ENCODE measurements at places on chromosomes 16 and 17. TPM values are rescaled to one million over a fixed set of nuclear protein-coding genes. Genes with fewer than 3 reads are reported as not detected.

CPNE7 gene
- total RNA-seq = 14.8 TPM

DNA sequence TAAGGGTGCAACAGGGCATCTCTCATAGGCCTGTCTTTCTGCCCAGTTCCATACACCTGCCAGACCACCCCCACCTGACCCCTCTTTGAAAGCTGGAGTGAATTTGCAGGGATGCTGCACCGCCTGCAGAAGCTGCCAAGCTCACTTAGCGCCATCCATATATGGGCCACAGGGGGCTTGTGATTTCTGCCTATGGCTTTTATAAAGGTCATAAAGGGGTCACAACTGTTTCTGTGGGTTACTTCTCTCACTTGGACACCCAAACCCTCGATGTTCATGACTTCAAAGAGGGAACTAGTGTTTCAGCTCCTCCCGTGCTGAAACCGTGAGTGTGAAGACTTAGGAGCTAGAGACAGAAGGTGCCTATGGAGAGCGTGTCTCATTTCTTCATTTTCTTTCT is 23.9 kb upstream of the MEAK7 start:
- no peak for DNase-seq

DNA sequence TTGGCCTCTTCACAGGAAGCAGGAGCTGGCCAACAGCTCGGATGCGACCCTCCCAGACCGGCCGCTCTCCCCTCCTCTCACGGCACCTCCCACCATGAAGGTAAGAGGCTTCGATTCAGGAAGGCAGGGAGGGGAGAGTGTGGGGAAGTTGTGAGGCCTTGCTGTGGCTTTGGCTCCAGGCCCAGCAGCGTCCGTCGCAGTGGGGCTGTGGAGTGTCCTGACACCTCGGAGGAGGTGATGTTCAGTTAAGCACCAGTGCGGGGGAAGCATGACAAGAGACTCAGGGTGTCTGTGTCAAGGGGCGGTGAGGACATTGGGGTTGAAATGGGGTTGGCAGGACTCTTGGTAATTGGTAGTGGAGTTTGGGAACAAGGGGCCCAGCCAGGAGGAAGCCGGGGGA is 109.0 kb downstream of the RAP1GAP2 start:
- no peak for DNase-seq

GRCh38 chr16:27520982-27521673 is 28.6 kb downstream of the GTF3C1 start:
- DNase-seq = no peak

GRCh38 chr16:62363501-62363900 is 327.3 kb upstream of the CDH8 start:
- DNase-seq = no peak

GRCh38 chr17:38867179-38867967 is 2.5 kb upstream of the LASP1 start:
- no peak for DNase-seq

Data from occipital lobe (tissue), 3 donors.